ENCODE measurements at places on chromosomes 13 and 19.

DNA sequence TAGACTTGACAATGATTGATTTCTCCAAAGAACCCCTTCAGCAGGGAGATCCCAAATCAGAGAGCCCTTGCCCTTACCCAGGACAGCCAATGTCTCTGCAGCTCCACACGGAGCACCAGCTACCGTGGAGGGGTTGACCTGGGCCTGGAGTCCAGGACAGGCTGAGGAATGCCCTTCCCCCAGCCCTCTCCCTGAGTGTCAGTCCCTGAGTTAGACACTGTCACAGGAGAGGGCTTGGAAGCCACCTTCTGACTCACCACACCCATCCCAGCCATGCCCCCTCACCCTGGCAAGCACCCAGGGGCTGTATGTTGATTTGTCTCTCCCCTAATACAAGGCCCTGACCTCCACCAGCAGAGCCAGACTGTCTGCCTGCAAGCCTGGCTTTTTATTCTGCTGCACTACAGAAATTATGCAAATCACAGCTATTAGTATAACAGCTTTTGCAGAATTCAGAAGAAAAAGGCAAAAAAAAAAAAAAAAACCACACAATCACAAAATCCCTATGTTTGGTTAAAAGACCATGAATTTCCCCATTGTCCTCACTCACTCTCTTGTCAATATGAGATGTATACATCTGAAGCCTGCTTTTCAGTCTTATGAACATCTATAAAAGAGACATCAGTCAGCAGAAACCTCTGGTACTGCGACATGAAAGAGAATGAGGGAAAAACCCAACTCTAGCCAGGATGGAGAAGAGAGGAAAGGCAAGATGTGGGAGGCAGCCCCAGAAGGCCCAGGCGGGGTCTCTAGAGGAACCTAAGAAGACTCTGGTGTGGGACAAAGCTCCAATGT, 240.7 kb downstream of the UQCRFS1 start:
- DNase-seq = no peak

GRCh38 chr19:16714702-16715287, 4.9 kb upstream of the NWD1 start:
- peak; percentile 28 for DNase-seq

DNA sequence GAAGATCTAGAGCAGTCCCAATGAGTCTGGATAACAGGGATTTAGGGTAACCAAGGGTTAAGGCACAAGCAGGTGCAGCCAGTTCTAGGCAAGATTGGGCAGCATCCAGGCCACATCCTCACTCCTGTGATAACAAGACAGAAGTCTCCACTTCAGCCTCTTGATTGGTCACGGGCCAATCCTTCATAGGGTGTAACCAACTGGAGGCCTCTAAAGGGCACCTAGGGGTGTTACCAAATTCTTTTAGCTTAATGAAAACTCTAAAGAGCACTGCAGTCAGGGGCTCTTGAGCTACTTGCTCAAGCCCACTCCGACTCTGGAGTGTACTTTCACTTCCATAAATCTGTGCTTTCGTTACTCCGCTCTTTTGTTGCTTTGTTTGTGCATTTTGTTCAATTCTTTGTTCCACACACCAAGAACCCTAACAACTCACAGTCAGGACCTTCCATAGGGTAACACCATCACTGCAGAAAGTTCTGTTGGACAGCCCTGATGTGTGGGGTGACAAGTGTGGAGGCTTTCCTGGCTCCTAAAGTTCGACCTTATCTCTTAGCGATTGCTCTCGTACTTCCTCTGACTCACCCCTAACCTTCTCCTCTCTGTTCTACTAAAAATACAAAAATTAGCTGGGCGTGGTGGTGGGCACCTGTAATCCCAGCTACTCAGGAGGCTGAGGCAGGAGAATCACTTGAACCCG, 36.1 kb downstream of the ZSWIM9 start:
- no peak for DNase-seq

- DNase-seq = no peak
These were observed 28.1 kb downstream of the MYO16 start for GRCh38 chr13:108657519-108657918.

DNA sequence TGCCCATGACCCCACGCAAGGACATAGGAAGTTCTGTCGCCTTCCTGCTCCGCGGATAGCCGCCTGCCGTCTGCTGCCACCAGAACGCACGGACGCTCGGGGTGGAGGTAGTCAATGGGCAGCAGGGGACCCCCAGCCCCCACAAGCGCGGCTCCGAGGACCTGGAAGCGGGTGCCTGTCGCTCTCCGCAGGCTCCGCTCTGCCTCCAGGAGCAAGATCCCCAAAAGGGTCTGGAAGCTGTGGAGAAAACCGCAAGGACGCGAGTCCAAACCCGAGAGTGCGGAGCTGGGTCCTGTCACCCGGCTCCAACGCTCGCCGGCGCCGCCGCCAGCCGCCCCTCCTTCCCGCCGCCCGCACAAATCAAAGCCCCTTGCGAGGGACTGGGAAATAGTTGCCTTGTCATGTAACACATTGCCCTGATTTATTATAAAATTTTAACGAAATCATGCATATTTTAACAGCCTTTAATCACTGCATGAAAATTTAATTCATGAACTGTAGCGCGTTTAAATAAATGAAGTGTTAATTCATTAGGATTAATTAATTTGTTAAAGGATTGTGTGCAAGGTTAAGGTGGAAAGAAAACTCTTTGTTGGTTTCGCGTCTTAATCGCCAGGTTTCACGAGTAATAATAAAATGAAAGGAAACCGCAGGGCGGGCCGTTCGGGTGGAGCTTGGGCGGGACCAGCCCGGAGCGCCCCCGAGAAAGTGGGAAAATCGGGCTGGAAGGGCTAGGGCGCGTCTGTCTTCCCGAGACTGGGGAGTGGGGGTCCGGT, 5.5 kb upstream of the POU4F1 start:
- DNase-seq = no peak

- DNase-seq = no peak
These were observed 47.9 kb upstream of the MYCBP2 start for GRCh38 chr13:77374786-77375185.

GRCh38 chr19:36527341-36527740, 730 bp downstream of the ZNF260 start:
- DNase-seq = no peak

DNA sequence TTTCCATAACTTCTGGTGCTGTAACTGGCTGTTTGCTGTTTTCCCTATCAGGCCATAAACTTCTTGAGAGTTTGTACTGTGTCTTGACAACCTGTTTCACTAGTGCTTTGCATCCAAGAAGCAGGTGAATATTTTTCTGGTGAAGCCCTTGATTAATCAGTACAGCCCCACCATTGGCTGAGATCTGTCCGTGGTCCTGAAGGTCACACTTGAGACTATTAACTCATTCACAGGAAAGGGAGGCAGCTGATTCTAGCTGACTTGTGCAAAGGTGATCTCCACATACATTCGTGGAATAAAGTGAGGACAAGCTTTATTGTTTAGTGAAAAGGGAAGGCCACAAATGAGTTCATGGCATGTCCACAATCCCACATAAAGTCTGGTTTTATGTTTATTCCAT, 61.4 kb upstream of the ZNF835 start:
- DNase-seq = no peak

- DNase-seq = no peak
These were observed 239.9 kb downstream of the VWA8 start for GRCh38 chr13:41720839-41721561.
